ENCODE measurements at places on chromosomes 4 and X.

- DNase-seq: no peak
Measured at GRCh38 chr4:24423670-24424069, 160.7 kb downstream of the DHX15 start.

GRCh38 chrX:2521092-2521926, 20.5 kb upstream of the DHRSX start:
- DNase-seq: no peak

DNA sequence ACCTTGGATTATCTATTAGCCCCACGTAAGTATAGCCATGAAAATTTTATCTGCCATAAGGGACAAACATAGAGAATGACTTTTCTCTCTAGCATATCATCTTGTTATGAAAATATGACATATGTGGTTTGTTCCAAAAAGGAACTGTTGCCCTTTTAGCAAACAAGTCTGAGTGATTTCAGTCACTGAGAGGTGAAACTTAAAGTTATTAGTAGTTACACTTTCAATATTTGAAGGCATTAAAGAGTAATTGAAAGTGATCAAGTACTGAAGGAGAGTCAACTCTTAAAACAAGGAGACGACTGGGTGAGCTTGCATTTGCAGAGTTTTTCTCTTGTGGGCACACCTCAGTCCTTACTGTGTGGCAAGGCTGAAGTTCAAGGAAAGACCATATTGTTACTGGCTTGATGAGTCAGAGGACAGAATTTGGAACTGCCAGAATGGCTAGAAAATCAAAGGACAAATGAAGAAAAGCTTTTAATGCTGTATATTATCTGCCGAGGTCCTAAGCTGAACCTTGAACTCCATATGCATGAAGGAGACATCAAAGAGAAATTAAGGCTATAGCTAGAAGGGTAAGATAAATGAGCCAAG, 205.1 kb upstream of the EMCN start:
- no peak for DNase-seq

DNA sequence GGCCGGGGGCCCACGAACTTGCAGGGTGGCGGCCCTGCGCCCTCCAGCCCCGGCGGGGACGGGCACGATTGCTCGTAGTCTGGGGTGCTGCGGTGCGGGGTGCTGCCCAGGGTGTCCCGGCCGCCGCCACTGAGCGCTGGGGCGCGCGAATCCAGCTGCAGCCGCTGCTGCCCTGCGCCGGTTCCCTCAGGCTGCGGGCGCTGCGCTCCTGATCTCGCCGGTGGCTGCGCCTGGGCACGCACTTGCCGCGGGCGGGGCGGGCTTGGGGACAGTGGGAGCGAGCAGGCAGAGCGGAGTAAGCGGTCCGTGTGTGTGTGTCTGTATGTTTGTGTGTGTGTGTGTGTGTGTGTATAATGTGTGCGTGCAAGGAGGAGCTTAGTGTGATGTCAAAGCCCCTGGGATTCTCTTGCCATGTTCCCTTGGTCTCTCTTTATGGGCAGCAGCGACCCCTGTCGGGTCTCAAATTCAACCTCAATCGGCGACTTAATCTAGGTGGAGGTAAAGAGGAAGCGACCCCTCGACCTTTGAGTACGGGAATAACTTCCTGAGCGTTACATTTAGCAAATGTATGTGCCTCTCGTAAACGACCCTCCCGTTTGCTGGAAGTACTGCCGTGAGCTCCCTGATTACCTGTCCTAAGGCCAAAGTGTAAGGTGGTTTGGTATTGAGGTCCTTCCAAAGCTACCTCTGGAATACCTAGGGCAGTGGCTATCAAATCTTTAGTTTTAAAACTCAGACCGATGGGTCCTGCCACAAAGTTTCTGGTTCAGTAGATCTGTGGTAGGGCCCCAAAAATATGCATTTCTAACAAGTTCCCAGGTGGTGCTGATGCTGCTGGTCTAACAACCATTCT, at the start of gene RNF150:
RNF150 (minus strand) TSS at position 324 of the 853 bp plus-strand sequence.
- DNase-seq: peak; percentile 31

- no peak for DNase-seq
Measured at GRCh38 chr4:176755613-176756012, 37.1 kb downstream of the VEGFC start.

DNA sequence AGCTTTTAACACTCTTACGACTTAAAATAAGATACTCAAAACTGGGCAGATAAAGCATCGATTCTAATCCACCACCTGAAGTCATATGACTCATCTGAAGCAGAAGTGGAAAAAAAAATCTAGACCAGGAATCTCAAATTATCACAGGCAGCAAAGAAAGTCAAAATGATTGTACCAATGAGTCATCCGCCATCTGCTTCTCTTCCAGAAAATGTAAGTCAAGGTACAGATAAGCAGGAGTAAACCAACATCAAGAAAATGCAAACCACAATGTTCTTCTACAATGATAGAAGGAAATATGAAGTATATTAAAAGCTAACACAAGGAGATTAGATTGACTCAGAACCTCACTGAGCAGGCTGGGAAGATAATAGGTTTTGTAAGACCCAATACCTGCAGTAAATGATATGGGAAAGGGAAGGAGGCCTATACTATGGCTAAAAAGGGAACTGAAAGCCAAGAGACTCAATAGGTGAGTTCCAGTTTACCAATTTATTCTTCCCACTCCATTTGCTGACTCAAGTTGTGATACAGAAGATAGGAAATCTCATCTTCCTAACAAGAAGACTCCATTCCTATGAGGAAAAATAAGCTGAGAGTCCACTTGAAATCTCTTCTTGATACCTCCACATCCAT, 88.4 kb upstream of the TET2 start:
- DNase-seq: peak; percentile 4

DNA sequence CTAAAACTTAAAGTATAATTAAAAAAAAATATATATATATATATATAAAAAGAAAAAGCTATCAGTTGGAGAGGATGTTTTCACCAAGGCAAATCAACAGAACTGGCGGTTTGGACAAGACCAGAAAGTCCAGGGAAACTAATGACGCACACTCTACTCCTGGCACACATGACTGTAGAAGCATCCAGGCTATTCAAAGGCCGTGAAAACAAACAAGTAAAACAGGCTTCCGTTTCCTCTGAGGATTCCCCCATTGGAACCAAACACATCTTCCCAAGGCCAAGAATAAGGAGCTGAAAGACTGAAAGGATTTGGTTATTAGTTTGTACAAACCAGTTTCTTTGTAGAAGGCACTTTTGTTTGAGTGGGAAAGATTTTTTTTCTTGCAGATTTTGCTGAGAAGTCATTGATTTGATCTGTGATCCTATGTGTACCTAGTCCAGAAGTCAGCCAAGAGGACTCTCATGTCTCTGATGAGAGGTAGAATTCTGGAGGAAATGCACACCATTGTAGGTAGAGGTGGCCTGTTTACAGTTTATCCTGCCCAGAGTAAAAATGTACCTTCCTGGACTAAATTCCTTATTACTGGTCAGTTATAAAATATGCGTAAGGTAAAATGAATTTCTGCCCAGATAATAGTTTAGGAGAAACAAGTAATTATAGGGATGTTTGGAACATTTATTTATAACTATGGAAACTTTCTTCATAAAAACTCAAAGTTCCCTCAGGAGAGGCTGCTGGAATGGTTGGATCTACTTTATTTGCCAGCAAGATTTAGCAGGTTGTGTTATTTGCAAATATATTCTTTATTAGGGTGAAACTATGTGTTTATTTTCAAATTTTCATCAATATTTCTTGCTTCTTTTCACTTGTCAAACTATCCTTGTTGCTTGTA, 66.5 kb downstream of the DMP1 start:
- no peak for DNase-seq

GRCh38 chrX:29478336-29479069, 736.9 kb upstream of the MAGEB2 start:
- DNase-seq: no peak

- no peak for DNase-seq
Measured at GRCh38 chrX:23930894-23931604, 23.2 kb downstream of the CXorf58 start.

GRCh38 chr4:169136330-169136729, 126.3 kb upstream of the CBR4 start:
- no peak for DNase-seq

- DNase-seq: no peak
Measured at GRCh38 chr4:152112887-152113286, 352.1 kb upstream of the GATB start.

DNA sequence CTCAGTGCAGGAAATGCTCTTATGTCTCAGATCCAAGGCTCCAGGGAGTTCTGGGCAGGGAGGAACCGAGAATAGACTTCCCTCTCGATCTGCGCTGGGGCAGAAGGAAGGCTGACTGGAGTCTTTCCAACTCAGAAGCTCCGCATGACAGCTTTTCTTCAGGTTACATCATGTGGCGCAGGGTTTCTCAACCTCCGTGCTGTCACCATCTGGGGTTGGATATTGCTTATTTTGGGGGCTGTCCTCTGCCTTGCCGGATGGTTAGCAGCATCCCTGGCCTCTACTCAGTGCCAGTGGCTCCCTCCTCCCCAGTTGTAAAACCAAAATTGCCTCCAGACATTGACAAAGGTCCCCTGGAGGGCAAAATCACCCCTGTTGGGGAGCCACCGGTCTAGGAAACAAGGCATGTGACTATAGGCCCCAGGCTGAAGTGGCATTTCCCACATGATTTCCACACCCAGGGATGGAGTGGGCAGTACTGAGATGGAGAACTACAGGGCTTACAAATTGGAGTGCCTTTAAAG, 21.4 kb downstream of the REELD1 start:
- DNase-seq: no peak

GRCh38 chr4:73868206-73869129, 725 bp upstream of the CXCL1 start:
- DNase-seq: no peak

GRCh38 chr4:109615742-109616141, 55.7 kb downstream of the MCUB start:
- DNase-seq: no peak

DNA sequence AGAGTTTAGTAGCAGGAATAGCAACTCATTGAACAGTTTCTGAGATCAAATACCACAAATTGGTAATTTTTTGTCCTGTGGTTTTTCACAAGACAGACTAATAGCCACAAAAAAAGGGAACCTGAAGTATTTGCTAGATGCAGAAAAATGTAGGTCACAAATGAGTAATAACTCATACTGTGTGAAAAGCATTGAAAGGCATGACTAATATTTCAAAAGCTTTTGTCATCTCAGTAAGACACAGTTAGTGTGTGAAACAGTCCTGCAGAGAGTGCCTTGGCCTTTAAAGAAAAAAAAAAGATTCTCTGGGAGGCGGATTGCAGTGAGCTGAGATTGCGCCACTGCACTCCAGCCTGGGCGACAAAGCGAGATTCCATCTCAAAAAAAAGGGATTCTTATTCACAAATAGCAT, 31.4 kb upstream of the SLC25A31 start:
- DNase-seq: no peak

- DNase-seq: no peak
Measured at GRCh38 chrX:44891642-44892041, 18.7 kb downstream of the KDM6A start.

DNA sequence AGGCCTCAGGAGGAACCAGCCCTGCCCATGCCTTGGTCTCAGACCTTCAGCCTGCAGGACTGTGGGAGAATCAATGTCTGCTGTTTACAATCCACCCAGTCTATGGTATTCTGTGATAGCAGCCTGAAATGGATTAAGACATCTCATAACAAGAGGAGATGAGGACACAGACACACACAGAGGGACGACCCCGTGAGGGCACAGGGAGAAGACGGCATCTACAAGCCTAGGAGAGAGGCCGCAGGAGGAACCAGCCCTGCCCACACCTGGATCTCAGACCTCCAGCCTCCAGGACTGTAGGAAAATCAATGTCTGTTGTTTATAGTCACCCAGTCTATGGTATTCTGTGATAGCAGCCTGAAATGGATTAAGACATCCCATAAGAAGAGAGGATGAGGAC, 3.3 kb downstream of the SLC25A6 start:
- DNase-seq: no peak

GRCh38 chr4:141078871-141079270, 54.4 kb downstream of the RNF150 start:
- no peak for DNase-seq

GRCh38 chr4:176789955-176790354, 2.8 kb downstream of the VEGFC start:
- no peak for DNase-seq

DNA sequence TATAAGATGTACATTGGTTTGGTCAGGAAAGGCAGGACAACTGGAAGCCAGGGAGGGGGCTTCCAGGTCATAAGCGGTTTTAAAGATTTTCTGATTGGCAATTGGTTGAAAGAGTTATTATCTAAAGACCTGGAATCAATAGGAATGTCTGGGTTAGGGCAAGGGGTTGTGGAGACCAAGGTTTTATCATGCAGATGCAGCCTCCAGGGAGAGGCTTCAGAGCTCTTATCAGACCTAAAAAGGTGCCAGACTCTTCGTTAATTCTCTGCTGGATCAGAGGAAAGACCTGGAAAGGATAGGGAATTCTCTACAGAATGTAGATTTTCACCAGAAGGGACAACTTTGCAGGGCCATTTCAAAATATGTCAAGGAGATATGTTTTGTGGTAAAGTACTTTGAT, 62.8 kb downstream of the BEX3 start:
- no peak for DNase-seq

DNA sequence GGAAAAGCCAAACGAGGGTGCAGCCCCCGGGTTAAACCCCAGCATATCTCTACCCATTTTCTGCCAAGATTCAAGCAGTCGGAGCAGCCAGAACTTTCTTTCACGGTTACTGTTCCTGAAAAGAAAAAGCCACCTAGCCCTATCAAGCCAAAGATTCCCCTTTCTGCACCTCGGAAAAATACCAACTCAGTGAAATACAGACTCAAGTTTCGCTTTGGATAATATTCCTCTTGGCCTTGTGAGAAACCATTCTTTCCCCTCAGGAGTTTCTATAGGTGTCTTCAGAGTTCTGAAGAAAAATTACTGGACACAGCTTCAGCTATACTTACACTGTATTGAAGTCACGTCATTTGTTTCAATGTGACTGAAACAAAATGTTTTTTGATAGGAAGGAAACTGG, 20.0 kb downstream of the FGF5 start:
- no peak for DNase-seq

- DNase-seq: no peak
Measured at GRCh38 chrX:42973321-42973720, 195.4 kb upstream of the PPP1R2C start.

- DNase-seq: no peak
Measured at GRCh38 chr4:41199788-41200187, 14.6 kb downstream of the APBB2 start.

- DNase-seq: no peak
Measured at GRCh38 chr4:119053245-119053644, 82.4 kb upstream of the MYOZ2 start.

DNA sequence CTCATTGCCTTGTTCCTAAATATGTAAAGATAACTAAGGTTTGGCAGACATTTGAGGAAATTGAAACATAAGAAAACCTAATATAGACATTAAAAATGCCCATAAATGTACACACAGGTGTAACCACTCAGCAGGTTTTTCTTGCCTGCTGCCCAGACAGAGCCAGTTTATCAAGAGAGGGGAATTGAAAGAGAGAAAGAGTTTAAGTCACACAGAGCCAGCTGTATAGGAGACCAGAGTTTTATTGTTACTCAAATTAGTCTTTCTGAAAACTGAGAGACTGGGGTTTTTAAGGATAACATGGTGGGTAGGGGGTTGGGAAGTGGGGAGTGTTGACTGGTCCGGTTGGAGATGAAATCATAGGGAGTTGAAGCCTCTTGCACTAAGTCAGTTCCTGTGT, 119.0 kb downstream of the CFAP299 start:
- DNase-seq: no peak
